ENCODE measurements at places on chromosomes 3 and 15. TPM values are rescaled to one million over a fixed set of nuclear protein-coding genes. Genes with fewer than 3 reads are reported as not detected.
A peak's percentile ranks its signal among the peaks of the same experiment; 100 is the strongest.

GRCh38 chr3:110667216-110667615 is 404.4 kb upstream of the NECTIN3 start:
- no peak for DNase-seq

GRCh38 chr15:100134586-100134985 is 207.2 kb downstream of the ADAMTS17 start:
- no peak for DNase-seq

DNA sequence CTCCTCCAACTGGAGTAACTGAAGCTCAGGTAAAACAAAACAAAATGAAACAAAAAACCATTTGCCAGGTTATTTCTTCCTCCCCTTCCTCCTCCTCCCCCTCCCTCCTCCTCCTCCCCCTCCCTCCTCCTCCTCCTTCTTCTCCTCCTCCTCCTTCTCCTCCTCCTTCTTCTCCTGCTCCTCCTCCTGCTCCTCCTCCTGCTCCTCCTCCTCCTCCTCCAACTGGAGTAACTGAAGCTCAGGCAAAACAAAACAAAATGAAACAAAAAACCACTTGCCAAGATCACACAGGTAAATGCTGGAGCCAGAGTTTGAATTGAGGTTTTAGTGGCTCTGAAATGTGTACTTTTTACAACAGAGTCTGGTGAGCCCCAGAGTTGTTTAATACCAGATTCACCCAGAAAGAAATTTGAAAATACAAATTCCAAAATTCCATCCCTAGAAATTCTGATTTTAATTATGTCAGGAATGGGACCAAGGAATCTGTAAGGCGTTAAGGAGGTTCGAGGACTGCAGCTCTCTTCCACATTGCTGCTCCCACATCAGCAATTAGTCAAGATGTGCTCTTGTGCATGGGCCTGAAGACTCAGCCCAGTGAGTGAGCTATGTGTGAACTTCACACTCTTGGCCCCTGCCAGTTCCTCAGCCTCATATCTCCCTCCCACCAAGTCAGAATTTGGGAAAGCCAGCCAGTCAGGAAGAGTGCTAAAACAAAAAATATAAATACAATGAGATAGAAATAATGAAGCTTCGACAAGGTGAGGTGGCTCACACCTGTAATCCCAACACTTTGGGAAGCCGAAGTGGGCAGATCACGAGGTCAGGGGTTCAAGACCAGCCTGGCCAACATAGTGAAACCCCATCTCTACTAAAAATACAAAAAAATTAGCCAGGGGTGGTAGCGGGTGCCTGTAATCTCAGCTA is 31.6 kb upstream of the ZNF770 start:
- DNase-seq: no peak

DNA sequence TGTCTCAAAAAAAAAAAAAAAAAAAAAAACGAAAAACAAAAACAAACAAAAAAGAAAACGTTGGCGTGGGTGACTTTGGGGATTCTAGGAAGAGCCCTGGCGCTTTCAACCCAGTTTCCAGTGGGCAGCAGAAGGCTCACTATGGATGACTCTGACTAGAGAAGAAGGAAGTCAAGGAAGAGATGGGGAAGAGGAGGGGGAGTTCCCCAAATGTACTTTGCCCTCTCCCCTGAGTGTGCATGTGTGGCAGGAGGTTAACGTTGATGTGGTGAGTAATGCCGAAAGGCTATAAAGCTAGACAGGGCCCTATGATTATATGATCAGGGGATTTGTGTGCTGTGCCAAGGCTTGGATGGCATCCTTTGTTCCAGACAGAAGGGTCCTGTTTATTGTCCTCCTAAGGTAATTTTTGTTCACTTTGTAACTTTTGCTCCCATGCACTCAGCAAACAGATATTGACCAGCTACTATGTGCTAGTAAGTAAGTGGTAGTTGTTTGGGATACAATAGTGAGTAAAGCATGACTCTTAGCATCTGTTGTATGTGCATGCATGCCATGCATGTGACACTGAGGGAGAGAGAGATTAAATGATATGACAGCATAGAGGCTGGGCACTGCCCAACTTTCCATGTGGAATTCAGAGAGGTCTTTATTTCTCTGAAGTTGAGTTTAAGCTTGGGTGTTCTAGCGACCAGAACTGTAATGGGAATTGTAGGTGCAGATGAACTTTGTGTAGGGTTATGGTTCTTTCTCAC is 750 bp upstream of the HHLA2 start:
- DNase-seq: no peak

DNA sequence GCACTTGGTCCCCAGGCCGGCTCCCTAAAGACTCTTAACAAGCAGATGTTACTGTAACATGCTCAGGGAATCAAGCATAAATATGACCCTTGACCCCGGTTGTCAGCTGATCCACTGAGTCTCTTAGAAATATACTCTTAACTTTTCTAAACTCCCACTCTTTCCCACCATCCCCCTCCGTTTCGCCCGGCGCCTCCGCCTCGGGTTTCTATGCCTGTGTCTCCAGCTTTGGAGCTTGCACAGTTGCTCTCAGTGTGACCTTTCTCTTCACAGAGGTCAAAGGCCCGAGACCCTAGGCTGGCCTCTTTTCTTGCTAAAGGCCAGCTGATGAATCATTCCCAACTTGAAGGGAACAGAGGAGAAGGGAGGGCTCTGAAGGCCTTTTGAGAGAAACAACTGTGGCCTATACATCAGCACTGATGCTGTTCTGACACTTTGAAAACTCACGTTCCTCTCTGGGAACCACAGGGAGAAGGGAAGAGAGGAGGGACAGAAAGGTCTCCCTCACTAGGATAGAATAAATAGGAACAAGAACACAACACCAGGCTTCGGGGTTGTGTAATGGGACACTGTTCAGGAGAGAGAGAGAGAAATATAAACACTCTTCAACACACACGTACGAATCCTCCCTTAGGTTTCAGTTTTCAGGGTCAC is 484.5 kb upstream of the NR2F2 start:
- DNase-seq: no peak

DNA sequence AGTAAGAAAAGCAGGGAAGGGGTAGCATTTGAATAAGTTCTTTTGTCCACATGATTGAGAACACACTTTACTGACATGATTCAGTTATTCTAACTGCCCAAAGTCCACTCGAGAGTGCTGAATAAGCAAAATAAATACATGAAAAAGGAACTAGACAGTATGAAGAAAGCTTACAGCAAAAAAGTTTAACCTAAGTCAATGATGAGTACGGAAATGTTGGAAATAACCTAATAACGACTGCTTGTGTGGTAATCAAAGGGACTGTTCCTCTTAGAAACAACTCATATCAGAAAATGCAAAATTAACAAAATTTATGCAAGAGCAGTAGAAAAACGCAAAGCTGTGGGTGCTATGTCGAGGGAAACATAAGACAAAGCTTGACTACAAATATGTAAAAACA is 36.6 kb downstream of the DMXL2 start:
- no peak for DNase-seq

- no peak for DNase-seq
Measured at GRCh38 chr3:87033205-87033604, 42.3 kb upstream of the VGLL3 start.

DNA sequence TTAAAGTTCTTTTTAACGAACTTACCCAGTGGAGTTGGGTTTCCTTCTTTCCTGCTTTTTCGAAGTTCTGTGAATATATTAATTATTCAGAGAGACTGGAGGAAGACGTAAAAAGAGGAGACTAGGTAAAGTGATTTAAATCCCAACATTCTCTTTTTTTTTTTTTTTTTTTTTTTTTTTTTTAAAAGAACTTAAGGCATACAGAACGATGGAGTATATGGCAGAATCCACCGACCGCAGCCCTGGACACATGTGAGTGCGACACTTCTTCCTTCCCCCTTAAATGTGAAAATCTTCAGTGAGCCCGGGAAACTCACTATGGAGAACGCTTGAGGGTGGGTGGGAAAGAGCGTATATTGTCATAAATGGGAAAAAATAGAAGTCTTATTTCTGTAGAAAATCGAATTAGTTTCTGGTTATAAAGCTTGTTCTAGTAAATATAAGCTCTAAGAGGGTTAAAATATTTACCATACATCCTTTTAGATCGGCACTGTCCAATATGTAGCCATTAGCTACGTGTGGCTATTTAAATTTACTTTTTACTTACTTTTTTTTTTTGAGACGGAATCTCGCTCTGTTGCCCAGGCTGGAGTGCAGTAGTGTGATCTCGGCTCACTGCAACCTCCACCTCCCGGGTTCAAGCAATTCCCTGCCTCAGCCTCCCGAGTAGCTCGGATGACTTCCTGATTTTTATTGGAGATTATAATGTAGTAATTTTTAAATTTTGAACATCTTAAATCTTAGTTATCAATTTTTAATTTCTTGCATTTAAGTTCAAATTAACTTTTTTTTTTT is 892 bp downstream of the NMD3 start:
- no peak for DNase-seq

DNA sequence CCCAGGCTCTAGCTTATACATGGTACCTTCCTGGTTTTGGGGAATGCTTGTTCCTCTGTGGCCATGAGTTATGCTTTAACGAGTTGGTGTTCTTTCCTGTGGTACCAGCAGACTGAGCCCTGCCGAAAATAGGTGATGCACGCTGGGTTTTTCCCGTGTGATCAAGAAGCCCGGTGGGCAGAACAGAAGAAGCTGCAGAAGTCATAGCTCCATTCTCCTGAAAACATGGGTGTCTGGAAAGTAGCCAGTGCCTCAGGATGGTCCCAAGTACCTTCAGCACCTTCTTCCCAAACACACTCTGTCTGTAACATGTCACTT is 25.2 kb downstream of the MAPKBP1 start:
- DNase-seq: no peak

DNA sequence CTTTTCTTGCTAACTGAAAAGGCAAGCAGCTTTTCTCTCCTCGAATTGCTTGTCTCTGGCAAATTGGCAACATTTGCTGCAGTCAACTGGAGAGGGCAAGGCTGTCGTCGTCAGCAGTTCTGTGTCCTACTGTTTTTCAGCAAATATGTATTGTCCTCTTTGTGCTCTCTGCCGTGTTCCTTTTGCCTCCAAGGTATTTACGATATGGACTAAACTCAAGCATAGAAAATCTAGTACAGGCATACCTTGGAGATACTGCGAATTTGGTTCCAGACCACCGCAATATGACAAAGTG is 558 bp upstream of the SLC30A4 start:
- DNase-seq: no peak

DNA sequence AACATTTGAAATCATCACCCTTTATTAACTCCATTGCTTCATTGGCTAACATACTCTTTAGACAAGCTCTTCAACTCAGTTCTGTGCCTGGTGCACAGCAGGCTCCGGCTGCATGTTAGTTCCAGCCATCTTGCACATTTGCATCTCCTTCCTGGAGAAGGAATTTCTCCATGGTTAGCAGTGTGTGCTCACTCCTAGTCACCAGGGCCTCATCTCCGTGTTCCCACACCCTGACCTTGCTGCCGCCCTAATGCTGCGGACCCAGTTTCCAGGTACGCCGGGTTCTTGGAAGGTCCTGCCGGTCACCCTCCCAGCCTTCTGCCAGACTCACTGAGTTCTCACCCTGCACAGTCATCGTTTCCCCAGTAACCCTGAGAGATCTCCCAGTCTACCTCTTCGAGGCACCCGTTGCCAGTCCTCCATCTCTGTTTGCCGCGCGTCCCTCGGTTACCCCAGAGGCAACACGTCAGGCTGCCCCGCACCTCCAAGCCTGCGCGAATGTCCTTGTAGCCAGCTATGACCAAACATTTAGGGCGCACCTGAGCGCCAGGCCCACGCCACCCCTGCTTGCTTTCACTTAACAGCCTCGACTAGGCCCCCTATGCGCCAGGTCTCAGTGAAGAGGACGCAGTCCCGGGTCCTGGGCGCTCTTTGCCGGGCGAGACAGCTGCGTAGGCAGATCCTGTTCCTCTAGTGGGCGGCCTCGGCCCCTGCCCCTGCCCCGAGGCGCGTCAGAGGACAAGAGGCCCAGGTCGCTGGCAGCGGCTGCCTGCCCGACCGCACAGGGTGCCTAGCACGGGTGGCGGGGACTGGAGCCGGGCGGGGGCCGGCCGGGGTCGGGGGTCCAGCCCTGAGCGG is 747 bp upstream of the ZNF592 start:
- DNase-seq: peak; percentile 83

- no peak for DNase-seq
Measured at GRCh38 chr3:14418296-14419250, 16.2 kb downstream of the SLC6A6 start.

The RETNLB gene
- total RNA-seq: not detected

The NPAP1 gene
- total RNA-seq: not detected

The ADGRG7 gene
- not detected for total RNA-seq

The TRANK1 gene
- total RNA-seq: 84.3 TPM

The CASR gene
- total RNA-seq: not detected
